ENCODE measurements at places on chromosomes 7 and 10. TPM values are rescaled to one million over a fixed set of nuclear protein-coding genes. Genes with fewer than 3 reads are reported as not detected.

- no peak for DNase-seq
These were observed 39.4 kb downstream of the EN2 start for GRCh38 chr7:155497149-155497901.

GRCh38 chr7:43394441-43395130 is 188.3 kb upstream of the STK17A start:
- DNase-seq, result no peak

DNA sequence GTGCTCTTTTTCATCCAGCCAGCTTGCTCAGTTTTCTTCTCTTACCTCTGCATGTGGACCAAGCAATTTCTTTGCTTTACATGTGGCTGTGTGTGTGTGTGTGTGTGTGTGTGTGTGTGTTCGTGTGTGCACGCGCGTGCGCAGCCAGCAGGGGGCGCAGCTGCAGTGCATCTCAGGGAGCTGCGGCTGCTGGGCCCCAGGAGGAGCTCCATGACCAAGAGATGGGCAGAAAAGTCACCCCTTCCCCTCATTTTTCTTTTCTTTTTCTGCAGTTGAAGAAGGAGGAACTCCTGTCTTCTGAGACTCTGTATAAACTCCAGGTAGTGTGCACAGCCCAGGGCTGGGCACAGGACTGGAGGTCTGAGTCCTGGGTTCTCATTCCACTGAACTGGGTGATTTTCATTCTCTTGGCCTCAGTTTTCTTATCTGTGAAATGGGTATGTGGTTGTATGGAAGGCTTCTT is 41.8 kb downstream of the BLNK start:
- DNase-seq, result peak; percentile 83

NCF1 gene
- not detected for total RNA-seq

- DNase-seq, result no peak
These were observed 149.2 kb downstream of the PAXIP1 start for GRCh38 chr7:154853727-154854095.

- DNase-seq, result no peak
These were observed 314.8 kb downstream of the POM121L12 start for GRCh38 chr7:53350241-53350640.

Data from dermis blood vessel endothelial cell (primary cell).